ENCODE measurements at places on chromosomes 2 and 18. TPM values are rescaled to one million over a fixed set of nuclear protein-coding genes. Genes with fewer than 3 reads are reported as not detected.

GRCh38 chr2:44679990-44680389, 261.5 kb upstream of the SIX3 start:
- no peak for DNase-seq

GRCh38 chr2:31547485-31547884, 33.3 kb downstream of the SRD5A2 start:
- no peak for DNase-seq

- DNase-seq: no peak
Measured at GRCh38 chr2:33673937-33674336, 74.8 kb upstream of the FAM98A start.

DNA sequence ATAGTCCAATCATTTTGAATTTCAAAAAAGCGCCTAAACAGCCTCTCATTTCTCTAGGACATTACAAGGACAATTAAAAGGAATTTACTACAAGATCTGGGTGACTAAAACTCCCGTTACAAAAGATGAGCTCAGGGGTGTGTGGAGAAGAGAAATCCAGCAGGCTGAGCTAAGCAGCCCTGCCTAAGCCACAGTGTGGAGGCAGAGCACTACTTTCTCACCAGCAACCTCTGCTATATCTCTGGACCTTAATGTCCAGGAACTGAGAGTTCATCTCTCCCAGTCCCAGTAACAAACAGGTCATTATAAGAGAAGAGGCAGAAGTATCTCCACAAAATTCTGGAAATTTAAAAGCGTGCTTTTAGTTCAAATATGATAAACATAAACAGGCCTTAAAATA, 18.9 kb upstream of the ANKRD62 start:
- DNase-seq: no peak

DNA sequence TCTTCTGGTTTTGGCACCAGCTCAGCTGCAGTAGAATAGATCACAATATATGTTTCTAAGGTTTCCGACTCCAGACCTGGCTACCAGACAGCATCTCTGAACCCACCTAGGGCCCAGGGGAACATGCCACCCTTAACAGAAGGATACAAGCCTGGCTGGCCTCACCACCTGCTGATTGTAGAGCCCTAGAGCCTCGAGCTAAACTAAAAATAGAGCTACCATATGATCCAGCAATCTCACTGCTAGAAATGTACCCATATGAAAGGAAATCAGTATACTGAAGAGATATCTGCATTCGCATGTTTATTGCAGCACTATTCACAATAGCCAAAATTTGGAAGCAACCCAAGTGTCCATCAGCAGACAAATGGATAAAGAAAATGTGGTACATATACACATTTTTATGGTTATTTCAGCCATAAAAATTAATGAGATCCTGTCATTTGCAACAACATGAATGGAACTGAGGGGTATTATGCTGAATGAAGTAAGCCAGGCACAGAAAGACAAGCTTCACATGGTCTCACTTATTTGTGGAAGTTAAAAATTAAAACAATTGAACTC, 242.4 kb upstream of the SLC39A10 start:
- DNase-seq: no peak

- no peak for DNase-seq
Measured at GRCh38 chr2:98245491-98245890, 100.8 kb upstream of the CNGA3 start.

GRCh38 chr18:79476918-79477571, 81.3 kb downstream of the NFATC1 start:
- no peak for DNase-seq

Gene SLC14A1
- not detected for total RNA-seq

Gene SNRNP27
- 55.0 TPM for total RNA-seq

Gene SPATA3
- not detected for total RNA-seq

Gene GALNT3
- total RNA-seq: 5.6 TPM

Measured in endodermal cell (in vitro differentiated cells).